CMK (cell line): ENCODE measurements at places on chromosomes 5 and 9.

DNA sequence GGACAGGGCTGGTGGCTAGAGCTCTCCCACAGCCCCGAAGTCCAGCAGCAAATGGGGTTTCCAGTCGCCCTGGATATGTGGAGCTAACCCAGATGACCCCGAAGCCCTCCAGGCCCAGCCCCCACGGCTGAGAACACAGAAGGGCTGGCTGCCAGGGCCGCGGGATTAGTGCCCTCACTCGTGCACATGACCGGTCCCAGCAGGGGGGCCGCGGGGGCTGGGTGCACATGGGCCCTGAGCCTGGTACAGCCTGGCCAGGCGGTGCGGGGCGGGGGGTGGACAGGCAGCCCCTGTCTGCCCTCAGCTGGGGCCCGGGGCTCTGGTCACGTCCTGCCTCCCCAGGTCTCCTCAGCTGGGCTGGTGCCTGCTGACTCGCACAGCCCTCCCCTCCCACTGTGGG lies 5.9 kb downstream of the SSNA1 start:
- DNase-seq: no peak

- no peak for DNase-seq
Measured at GRCh38 chr5:15513431-15513830, 13.5 kb downstream of the FBXL7 start.

- DNase-seq: no peak
Measured at GRCh38 chr5:171242521-171242920, 66.5 kb upstream of the TLX3 start.

GRCh38 chr9:38727497-38728001 lies 7.6 kb upstream of the FAM240B start:
- no peak for DNase-seq

- no peak for DNase-seq
Measured at GRCh38 chr9:99264070-99264680, 42.1 kb downstream of the SEC61B start.

DNA sequence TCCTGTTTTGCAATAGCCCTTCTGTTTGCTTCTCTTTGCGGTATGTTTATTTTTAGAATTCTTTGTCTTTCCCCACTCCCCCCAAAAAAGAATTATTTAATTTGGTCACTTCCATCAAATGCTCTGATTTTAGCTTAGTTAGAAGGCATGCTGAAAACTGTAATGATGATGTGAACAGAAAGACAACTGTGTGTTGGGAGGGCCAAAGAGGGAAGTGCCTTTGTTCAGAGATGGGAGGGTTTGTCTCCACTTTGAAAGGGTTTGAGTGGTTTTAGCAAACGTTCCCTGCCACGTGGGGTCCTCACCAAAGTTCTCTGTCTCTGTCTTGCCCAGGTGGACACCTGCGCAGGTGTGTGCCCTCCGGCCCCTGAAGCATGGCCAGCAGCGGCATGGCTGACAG lies 41.9 kb downstream of the SYK start:
- no peak for DNase-seq

DNA sequence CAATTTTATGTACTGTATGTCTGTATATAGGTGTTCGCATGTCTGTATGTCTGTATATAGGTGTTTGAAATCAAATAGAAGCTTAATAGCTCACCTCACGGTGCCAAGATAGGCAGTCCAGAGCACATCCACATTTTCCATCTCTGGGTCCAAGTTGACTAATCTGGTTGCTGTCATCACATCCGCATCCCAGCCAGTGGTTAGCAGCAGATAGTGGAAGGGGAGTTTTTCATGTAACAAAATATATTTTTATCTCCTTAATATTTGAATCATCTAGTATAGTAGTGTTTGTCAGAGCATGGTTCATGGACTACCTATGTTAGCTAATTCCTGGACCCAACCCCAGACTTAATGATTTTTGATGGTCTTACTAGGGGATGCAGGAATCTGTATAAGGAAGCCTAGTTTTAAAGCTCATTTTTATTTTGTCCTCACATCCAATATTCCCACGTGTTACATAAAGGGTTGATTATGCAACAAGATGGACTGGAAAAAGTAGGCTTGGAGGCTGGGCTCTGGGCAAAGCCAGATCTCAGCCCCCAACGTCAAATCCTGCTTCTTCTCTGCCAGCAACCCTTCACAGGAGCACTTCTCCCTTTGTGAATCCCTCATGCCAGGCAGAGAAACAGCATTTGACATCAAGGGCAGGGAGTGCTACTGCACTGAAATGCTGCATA lies 219.7 kb downstream of the ZSWIM6 start:
- no peak for DNase-seq

GRCh38 chr9:9319007-9319406 lies 1293.8 kb downstream of the PTPRD start:
- no peak for DNase-seq

- no peak for DNase-seq
Measured at GRCh38 chr5:73007051-73007450, 51.2 kb downstream of the FCHO2 start.

GRCh38 chr9:82549174-82549821 lies 513.6 kb downstream of the RASEF start:
- DNase-seq: no peak
